ENCODE measurements at places on chromosomes 6 and 20. TPM values are rescaled to one million over a fixed set of nuclear protein-coding genes. Genes with fewer than 3 reads are reported as not detected.

Gene WRNIP1
- 35.7 TPM for polyA plus RNA-seq

Gene ID4
- polyA plus RNA-seq: 12.4 TPM

Gene PGBD1
- polyA plus RNA-seq: 3.1 TPM

Gene C4B
- 137 TPM for polyA plus RNA-seq

GRCh38 chr6:150249261-150249660, 106.4 kb downstream of the PPP1R14C start:
- DNase-seq: no peak

DNA sequence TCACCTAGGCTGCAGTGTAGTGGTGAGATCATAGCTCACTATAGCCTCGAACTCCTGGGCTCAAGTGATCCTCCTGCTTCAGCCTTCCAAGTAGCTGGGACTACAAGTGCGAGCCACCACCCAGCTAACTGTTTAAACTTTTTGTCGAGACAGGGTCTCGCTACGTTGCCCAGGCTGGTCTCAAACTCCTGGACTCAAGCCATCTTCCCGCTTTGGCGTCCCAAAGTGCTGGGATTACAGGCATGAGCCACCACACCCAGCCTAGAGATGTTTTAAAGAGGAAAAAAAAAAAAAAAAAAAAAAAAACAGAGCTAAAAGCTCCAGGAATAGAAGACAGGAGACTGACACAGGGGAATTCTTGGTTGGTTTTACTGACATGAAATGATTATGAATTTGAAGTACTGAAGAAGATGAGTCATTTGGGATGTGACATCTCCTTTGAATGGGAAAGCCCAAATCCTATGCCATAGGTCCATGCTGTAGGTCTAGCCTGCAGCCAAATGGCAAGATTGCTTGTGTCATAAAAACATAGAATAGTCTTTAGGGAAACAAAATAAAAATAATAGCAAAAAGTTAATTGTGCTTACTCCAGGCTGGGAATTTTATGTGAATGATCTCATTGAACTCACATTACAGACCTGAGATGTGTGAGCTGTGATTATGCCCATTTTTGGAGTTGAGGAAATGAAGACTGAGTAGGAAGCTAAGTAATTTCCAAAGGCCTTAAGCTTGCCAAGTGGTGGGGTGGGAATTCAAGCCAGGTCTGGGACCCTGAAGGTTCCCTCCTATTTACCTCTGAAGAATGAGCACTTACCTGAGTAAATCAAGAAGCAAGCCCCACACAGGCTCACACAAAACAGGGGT, 24.3 kb upstream of the NHSL1 start:
- no peak for DNase-seq

GRCh38 chr6:19991176-19991575, 154.0 kb downstream of the ID4 start:
- DNase-seq: no peak

DNA sequence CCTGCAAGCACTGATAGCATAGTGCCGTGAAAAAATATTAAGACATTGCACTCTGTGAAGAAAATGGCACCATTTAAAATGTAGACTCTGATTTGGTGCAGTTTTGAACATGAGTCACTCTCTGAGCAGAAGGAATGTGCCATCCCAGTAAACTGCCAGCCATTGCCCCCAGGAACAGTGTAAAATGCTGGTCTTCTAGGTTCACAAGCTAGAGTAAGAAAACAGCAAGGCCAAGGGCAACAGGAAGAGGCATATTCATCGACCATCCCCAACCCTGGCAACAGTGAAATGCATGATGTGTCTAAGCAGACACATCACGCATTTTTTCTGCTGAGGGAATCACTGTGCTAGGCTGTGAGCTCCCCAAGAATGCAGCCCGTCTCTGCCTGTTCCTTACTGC, 163.2 kb upstream of the RIN2 start:
- no peak for DNase-seq

- DNase-seq: peak; percentile 54
Measured at GRCh38 chr20:371755-372542, 8.6 kb upstream of the TRIB3 start.

DNA sequence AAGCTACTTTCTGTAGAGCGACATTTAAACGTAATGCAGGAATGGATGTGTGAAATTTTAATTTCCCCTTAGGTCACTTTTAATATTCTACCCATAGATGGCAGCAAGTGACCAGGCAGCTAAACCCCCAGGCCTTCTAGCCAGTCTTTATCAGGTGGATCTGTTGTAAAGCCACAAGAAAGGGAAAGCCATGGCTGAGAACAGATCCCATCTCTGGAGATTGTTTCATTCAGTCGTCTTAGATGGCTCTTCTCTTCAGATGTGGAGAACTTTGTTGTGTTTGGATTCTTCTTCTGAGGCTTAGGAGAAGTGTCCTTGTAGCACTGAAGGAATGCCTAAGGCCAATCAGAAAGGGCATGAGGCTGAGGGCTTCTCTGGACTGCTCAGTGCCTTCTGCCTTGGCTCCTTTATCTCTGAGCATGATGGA, 15.8 kb upstream of the RNF182 start:
- DNase-seq: no peak

GRCh38 chr20:37518606-37519507, 2.2 kb upstream of the NNAT start:
- DNase-seq: no peak

DNA sequence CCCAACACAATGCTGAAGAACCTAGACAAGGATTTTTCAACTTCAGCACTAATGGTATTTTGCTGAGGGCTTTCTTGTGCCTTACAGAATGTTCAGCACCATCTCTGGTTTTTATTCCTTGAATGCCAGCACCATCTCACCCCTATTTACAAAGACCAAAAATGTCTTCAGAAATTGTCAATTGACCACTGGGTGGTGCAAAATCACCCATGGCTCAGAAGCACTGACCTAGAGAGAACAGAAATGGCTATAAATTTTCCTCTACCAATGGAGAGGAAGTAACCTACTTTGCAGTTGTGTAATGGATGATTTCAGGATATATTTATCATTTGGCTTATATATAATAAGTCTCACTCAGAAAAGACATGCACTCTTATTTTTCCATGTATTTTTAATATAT, 431.0 kb upstream of the IRAK1BP1 start:
- no peak for DNase-seq

DNA sequence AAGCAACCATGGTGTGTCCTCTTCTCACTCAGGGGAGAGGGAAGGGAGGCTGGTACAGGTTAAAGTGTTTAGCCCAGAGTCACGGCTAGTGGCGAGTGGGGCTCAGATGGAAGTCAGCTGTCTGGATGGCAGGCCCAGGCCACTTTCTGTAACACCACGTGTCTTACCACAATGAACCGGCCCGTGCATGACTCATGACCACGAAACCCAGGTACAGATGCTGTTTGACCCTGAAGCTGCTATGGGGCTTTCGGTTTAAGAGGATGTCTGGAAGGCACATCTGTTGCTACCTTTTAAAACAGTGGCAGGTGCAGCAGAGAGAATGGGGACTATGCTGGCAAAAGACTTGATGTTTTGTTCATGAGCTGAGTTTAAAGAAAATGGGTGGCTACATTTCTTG, 36.5 kb upstream of the MPC1 start:
- no peak for DNase-seq

Data from pancreas (tissue), 10 donors.